ENCODE measurements at places on chromosomes 7 and 10.
A peak's percentile ranks its signal among the peaks of the same experiment; 100 is the strongest.

DNA sequence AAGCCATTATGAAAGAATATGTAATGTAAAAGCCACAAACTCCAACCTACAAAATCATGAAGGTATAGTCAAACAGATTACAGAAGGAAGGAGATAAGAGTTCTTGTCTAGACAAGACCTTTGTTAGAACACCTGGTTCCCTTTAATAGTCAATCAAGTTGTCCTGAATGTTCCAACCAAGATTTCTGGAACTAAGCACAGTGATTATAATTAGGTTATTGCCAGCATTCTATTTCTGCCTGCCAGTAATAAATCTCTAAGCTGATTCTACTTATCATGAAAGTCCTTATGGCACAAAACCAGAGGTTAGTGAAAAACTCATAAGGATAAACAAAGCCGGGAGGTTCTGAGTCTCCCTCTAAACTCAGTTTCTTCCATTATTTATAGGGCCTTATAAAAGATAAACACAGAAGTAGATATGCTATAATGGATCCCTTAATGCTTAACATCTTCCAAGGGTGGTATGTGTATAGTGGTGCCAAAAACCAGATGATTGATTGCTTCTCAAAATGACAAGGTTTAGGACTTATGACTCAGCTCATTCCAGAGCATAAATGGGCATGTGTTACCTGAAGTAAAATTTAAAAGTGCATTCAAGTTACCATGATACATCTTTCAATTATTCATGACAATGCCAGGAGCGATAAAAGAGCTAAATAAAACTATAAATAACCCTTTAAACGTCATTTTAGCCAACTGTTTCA is 237.2 kb downstream of the CSTF2T start:
- DNase-seq = no peak

GRCh38 chr7:29547421-29547820 is 16.2 kb upstream of the PRR15 start:
- no peak for DNase-seq

DNA sequence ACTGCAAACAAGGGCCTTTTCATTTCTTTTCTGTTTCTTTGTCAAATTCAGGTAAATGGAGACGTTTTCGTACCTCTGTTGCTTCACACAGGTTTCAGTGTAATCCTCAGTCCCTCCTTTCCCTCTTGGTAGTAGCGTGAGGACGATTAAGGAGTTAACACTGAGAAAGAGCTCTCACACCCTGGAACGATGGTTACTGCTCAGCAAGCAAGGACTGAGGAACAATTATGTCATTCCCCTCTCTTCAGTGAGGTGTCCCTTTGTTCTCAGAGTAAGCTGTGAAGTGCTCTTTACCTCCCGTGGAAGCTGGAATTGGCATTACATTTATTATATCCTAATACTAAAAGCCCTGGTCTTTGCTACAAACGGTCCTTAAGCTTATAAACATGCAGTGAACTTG is 95.9 kb downstream of the FANK1 start:
- DNase-seq = no peak

GRCh38 chr7:139189357-139189756 is 41.7 kb upstream of the UBN2 start:
- DNase-seq = no peak

GRCh38 chr10:100977436-100977835 is 8.1 kb downstream of the SEMA4G start:
- DNase-seq = no peak

- DNase-seq = peak; percentile 44
Measured at GRCh38 chr7:138257459-138258196, 181.4 kb downstream of the AKR1D1 start.

- DNase-seq = peak; percentile 51
Measured at GRCh38 chr7:37683246-37684120, at the start of gene GPR141. TSS of gene GPR141 (plus strand) at chr7:37683766. CDS start at chr7:37740394, 56,628 bp downstream.

- no peak for DNase-seq
Measured at GRCh38 chr10:65786279-65786678, 1139.6 kb upstream of the LRRTM3 start.

DNA sequence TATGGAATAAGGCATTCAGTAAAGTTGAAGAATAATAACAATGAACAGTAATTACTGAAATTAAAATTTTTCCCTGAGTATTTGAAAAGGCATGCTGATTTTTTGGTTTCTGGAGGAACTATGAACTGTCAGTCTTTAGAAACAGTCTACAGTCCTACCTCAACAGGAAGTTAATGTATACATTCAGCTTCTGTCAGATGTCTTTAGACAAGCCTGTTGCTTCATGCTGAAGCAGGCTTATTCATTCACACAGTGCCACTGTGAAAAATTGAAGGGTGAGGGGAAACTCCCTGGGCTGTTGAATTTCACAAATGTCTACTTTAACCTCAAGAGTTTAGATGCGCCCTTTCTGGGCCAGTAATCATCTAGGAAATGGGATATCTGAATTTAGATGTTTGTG is 3.5 kb downstream of the NRF1 start:
- DNase-seq = peak; percentile 34

DNA sequence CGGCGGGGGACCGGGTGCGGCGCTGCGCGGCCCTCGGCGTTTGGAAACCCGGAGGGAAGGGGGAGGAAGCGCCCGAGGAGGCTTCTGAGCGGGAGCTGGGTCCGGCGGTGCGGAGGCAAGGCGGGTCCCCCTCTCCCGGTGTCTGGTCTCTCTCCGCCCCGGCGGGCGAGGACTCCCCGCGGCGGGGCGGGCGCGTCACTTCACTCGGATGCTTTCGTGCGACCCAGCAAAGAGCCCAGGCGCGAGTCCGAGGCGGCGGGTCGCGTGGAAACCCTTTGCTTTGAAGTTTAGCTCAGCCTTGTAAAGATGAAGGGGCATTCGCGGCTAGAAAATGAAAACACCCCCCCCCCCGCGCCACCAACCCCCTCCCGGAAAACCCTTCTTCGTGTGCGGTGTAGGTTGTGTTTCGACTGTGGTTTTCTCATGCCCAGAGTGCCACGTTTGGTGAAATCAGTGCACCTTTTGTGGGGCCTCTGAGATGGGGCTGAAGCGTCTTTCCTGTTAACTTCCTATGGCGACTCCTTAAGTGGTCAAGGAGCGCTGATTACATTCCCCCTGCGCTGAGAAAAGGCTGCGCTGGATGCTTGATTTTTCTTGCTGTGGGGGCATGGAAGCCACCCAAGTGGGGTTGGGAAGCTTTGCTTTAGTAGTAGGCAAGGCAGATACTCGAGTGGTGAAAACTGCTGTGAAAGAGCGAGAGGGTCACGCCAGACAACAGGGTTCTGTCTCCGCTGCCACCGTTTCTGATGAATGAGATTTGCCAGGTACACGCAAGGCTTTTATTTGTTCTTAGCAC is 876 bp downstream of the GNAI1 start:
- DNase-seq = no peak

GRCh38 chr7:90178679-90179278 is 24.5 kb downstream of the STEAP1 start:
- DNase-seq = no peak

- DNase-seq = no peak
Measured at GRCh38 chr7:7938471-7938870, 30.1 kb upstream of the GLCCI1 start.

DNA sequence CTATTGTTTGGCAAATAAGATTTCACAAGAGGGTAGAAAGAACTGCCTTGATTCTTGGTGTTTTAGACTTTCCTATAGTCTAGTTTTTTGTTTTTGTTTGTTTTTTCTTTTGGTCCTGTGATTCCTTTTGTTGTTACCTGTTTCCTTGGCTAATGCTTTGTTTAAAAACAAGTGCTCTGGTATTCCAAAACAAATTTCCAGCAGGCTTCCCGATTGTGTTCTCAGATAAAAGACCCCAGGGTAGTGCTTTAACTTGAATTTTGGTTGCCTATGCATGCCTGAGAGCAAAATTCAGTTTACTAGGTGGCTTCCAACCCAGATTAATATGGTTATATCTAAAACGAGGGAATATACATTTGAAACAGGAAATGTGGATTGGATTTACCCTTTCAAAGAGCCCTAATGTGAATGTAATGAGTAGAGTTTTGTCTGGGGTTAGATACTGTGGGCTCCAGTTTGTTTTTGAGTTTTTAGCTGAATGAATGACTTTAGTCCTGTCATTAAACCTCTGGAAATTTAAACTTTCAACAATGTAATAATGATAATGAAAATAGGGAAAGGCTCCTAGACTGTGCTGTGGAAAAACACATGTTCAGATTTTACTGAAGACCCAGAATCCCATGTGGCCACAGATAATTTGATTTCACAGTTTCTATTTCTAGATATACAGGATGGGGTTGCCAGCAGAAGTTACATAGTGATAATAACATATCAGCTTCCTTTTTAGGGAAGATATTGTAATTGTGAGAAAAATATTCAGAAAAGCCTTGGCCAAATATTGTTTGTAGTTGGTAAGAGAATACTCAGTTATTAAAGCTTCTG is 23.9 kb downstream of the AUTS2 start:
- no peak for DNase-seq

GRCh38 chr10:57979491-57979890 is 288.2 kb downstream of the IPMK start:
- no peak for DNase-seq

DNA sequence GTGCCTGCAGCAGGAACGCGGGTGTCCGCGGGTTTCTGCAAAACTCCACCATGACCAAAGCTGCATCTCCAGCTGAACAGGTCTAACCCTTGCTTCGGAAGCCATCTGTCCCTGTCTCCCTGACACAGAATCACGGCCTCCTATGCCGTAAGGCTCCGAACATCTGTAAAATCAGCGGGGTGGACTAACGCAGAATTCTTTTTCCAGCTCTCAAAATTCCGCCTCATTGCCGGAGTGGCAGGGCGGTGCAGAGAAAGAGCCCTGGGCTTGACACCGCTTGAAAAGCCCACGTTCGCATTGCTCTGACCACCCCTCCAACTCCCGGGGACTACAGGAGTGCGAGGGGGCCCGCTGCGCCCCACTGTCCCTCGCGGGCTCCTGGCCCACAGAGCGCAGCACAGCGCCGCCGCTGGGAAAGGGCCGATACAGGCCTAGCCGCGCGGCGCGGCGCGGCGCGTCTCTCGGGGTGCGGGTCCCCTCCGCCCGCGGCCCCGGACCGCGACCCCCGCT is 409 bp downstream of the DNMBP start:
- DNase-seq = no peak

- DNase-seq = no peak
Measured at GRCh38 chr10:104804880-104805279, 163.8 kb downstream of the SORCS3 start.

GRCh38 chr7:18064242-18064838 is 36.7 kb upstream of the PRPS1L1 start:
- no peak for DNase-seq

GRCh38 chr10:7300384-7300971 is 110.4 kb downstream of the SFMBT2 start:
- no peak for DNase-seq

DNA sequence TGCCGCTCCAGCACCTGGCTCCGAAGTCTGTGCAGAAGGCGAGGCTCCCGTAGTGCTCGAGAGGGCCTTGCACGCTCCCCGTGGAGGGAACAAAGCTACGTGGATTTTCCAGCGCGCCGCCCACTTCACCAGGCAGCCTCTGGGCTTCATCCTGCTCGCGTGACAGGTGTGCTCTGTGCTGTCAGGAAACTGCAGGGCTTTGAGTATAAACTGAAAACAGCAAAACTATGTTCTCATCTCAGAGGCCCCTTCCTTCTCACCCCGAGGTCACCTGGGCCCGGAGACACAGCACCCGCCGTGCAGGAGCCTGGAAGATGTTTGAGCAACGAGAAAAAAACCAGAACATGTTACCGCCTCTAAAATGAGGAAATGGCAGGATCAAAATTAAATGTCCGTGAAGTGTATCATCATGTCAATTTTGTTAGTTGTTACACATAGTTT is 17.6 kb upstream of the GPR146 start:
- no peak for DNase-seq

DNA sequence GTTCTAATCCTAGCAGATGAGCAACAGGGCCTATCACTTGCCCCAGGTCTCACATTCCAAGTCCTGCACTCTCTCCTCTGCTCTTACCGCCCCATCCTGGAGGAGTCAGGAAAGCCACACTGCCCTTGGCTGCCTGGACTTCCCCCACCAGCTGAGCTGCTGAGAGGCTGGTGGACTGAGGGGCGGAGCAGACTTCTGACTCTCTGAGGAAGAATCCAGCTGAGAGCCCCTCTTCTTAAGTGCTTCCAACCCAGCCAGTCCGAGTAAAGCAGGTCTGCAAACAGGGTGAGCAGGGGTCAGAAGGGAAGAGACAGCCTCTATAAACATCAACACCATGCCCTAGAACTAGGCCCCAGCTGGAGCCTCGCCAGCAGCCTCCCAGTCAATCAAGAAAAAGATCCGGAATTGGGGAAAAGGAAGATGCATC is 92.4 kb upstream of the TMEM72 start:
- no peak for DNase-seq

DNA sequence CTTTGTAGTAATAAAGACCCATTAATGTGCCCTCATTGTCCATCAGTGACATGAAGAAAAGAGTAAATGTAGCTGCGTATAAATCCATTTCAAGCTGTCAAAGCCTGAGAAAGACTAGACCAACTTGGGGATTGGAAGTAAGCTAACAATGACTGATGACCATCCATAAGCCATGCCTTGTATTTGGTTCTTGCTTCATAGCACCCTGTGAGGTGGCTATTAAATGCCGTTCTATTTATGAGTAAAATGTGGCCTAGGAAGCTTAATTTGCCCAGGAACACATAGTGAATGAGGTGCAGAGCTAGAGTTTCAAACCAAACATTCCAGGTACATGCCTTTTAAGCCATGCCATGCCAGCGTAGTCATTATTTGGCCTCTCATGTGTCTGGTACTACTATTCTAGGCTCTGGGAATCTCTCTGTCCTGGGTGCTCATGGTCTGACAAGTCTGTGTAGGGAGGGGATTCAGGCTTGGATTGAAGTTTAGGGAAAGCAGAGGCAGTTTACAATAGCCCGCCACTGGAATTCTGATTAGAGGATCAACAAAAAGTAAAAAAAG is 92.1 kb downstream of the ZNF277 start:
- no peak for DNase-seq

- DNase-seq = no peak
Measured at GRCh38 chr7:86991771-86992191, 67.7 kb downstream of the ELAPOR2 start.

DNA sequence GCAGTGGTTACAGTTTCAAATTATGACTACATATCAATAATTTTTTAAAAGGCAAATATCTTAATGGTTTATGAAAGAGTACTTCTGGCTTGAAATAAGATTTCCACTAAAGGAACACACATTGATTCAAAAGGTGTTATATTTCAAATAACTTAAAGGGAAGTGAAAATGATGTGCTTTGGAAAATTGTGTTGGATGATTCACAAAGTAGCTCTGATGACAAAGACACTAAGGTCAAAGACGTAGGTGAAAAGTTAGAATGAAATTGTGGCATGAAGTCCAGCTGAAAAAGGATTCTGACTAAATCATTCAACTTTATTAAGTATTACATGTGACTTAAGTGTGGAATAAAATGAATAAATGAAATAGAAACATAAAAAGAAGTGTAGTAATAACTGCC is 20.8 kb upstream of the OR2A5 start:
- no peak for DNase-seq

DNA sequence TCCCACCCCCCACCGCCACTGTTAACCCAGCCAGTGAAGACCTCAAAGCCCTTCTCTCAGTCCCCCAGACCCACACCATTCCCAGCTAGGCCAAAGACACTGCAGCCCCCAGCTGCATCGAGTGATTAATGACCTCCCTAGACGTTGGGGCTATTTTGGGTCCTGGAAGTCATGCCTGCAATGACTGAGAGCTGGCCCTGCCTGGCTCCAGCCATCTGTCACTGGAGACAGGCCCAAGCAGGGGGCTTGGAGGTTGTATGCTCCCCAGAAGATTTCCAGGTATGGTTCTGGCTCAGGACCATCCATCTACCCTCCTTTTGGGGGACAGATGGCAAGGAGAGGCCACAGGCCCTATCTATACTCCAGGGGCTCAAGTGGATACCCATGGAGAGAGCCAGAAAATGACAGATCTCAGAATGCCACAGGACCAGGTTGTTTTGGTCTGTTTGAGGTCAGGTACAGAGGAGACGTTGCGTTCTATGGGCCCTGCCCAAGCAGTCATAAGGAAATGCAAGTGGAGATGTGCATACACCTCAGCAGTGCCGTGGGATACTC is 5.1 kb downstream of the KCNIP2 start:
- no peak for DNase-seq

Data from CD4-positive, alpha-beta T cell treated with Interleukin-4 for 1 hour (primary cell).